ENCODE measurements at places on chromosomes 3 and 15.

- DNase-seq = no peak
Observed at GRCh38 chr3:114550165-114550564, 256.3 kb downstream of the TIGIT start.

DNA sequence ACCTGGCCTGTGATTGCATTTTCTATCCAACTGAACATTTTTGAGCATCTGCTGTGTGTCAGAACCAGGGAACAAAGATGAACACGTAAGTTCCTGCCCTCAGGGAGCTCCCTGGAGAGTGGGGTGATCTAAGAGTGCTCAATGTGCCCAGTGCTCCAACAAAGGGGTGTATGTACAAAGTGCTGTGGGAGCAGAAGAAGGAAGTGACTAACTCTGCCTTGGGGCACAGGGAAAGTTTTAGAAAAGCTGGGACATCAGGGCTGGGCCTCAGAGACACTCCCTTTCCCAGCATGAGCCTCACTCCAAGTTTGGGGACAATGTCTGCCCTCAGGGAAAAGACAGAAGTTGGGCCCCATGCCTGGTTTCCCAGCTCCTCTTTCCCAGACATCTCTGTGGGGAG is 27.6 kb upstream of the BNC1 start:
- DNase-seq = no peak

- no peak for DNase-seq
Observed at GRCh38 chr3:9833078-9833477, 10.7 kb downstream of the RPUSD3 start.

GRCh38 chr15:28104326-28104725 is 5.2 kb upstream of the OCA2 start:
- no peak for DNase-seq

GRCh38 chr3:55702822-55703221 is 215.7 kb upstream of the WNT5A start:
- no peak for DNase-seq

DNA sequence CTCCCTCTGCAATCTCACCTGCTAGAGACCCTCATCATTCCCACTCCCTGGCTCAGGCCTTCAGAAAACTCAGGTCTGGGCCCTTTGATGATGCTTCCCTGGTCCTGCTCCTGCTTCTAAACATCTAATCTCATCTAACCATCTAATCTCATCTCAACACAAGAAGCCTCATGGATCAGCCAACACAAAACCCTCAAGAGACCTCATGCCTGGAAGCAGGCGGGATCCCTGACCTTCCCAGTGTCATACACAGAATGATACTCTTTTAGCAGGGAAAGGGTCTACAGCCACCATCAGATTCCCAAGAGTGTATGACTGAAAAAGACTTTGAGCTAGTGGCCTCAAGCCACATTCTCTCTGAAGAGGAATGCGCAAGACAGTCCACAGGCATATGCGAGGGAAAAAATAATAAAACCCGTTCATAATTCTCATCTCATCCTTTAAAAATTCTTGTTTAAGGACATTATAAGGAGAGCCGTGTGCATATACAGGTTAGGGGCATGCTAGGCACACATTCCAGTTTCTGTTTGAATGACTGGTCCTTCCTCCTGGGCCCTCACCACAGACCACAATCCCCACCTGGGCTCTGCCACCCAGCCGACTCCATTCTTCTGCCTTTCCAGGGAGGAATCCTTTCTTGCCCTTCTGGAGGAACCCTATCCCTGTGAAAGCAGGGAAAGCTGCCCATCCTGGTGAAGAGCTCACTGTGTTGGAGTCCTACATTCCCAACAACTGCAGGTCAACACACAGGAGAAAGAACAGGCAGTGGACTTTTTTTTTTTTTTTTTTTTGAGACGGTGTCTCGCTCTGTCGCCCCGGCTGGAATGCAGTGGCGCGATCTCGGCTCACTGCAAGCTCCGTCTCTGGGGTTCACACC is 2.2 kb downstream of the ZXDC start:
- DNase-seq = no peak

GRCh38 chr3:118963711-118964110 is 70.9 kb downstream of the IGSF11 start:
- DNase-seq = no peak

DNA sequence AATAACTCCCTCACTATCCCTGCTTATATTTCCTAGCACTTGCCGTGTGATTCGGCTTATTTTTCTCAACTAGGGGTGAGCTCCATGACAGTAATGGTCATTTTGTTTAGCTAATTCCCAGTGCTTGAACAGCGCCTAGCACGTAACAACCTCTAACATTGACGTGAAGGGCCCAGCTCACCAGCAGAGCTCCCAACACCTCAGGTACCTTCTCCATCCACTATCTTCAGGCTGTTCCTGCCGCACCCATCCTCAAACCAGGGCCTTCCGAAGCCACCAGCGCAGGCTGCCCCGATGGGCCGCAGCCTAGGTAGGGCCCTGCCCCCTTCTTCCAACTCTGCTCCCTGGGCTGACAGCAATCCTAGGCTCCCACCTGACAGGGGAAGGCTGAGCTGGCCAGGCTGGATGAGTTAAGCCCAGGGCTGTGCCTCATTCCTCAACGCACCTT is 751 bp upstream of the RPS17 start:
- DNase-seq = no peak

DNA sequence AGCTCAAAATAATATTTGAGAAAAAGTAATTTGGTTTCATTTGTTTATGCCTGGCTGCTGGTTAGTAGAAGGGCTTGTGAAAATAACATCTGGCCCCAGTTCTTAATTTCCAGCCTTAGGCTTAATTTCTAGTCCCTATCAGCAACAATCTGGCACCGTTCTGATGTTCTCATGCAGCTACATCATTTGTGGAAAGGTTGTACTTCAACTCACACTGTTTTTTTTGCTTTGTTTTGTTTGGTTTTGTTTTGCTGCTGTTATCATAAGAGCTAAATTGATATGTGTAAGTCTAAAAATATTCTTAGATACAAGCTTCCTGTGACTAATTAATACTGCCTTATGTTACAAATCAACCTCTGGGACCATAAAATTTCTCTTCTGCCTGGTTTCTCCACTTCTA is 8.9 kb downstream of the CPA3 start:
- DNase-seq = no peak

- no peak for DNase-seq
Observed at GRCh38 chr3:69091389-69092029, 6.8 kb downstream of the ARL6IP5 start.

DNA sequence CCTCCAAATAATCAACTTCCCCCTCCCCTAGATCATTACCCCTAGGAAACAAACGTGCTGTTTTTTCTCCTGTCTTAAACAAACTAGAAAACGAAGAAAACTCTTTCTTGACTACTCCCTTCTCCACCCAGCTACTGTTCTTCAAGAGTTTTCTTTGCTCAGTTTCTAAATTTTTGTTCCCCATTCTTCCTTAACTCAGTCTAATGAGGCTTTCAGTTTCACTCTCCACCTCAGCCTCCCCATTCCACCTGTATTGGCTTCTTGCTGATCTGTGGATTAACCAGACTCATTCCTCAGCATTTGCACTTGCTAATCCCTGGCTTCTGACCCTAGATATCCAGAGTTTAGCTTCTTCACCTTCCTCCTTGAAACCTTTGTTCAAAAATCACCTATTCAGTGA is 26.8 kb downstream of the SERPINI1 start:
- DNase-seq = no peak

DNA sequence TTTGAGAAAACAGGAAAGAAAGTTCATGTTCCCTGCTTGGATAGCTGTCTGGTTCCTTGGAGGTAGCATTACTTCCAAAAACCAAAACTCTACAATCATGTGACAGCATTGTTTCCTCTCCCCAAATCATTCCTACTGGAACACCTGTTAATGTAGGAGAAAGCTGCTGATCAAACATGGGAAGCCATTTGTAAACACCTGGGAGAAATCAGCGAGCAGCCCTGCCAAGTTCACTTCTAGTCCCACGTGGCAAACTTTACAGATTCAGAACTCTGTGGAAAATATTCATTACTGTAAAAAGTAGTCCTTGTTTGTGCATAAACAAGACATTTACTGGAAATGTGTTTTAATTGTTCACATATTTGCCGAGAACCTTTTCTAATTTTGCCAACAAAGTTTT is 275.5 kb upstream of the AZI2 start:
- DNase-seq = no peak

DNA sequence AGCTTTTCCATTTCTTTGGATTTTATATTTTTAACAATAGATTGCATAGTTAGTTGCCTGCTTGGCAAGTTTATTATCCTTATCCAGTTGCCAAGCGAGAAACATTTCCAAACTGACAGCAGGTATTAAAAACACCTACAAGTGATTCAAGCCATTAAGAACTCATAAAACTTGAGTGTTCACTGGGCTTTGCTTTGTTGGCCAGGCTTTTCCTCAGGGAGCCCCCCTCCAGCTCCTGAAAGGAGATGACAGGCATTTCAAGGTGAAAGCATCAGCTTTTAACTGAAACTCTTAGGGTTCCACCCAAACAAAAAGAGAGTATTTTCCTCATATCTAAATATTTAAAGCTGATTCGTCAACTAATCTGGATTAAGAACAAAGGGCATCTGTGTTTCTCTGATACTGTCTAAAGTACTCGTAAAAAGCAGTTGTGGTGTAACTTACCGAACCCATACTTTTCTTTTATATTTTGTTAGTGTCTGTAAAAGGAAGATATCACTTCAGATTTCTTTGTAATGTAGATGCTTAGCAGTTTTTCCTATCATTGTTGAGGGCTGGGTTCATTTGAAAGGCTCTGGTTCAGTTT is 363.4 kb downstream of the OTOL1 start:
- DNase-seq = no peak

Data from NCI-H1092 treated with DMSO at 0.1 percent for 48 hours (cell line).